T-helper 2 cell treated with Interferon-gamma antibody and Interleukin-4, amounts not matched to agents 5 μg/mL and 100 μg/mL, for 36 hours (primary cell): ENCODE measurements at places on chromosomes 6 and 20.

DNA sequence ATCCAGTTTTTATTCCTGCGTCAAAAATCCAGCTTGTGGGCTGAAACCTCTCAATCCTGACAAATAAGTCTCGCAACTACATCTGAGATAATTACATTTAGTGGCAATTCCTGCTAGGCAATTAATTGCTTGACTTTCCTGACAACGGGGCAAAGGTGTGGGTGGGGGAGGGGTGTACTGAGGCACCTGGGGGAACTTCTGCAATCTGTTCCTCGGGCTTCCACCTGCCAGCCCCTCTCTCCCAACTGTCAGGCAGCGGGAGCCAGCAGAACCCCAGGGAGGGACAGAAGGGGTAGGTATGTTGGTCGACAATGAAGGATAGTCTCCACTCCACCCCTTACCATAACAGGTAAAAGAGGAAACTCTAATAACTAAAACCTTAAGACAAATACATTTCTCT lies 6.8 kb downstream of the C6orf52 start:
- no peak overlapping the region for H3K4me3 ChIP-seq
- H3K27me3 ChIP-seq = peaks cover 6% of the 10 kb centered on the region
- no peak overlapping the region for H3K27ac ChIP-seq
- no peak for DNase-seq
- no peaks in the 10 kb centered on the region for H3K36me3 ChIP-seq

DNA sequence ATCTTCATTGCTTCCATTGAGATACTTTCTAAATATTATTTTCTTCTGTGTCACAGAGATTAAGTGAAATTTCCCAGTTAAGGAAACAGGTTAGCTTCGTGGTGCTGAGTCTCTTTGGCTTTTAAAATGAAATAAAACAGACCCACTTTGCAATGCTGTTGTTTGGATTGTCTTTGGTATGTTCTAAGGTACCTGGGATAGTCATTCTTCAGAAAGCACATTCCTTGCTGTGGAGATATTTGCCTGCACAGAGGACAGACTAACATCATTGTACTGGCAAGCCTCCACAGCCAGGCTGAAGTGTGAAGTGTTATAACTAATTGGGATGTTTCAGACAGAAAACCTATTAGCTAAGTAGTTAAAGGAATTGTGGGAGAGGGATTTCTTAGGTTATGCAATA lies 148.8 kb upstream of the EPHA7 start:
- H3K4me1 ChIP-seq = no peaks in the 10 kb centered on the region
- no peak for DNase-seq
- no peak overlapping the region for H3K27ac ChIP-seq
- H3K4me3 ChIP-seq = no peak overlapping the region
- no peaks in the 10 kb centered on the region for H3K27me3 ChIP-seq

- DNase-seq = no peak
- H3K27me3 ChIP-seq = no peaks in the 10 kb centered on the region
- no peaks in the 10 kb centered on the region for H3K36me3 ChIP-seq
- no peak overlapping the region for H3K4me3 ChIP-seq
Measured at GRCh38 chr6:117930645-117931044, 23.6 kb downstream of the SLC35F1 start.

GRCh38 chr20:9454791-9455190 lies 59.6 kb upstream of the LAMP5 start:
- no peak overlapping the region for H3K27ac ChIP-seq
- no peak for DNase-seq
- no peak overlapping the region for H3K4me3 ChIP-seq
- no peaks in the 10 kb centered on the region for H3K27me3 ChIP-seq
- no peaks in the 10 kb centered on the region for H3K36me3 ChIP-seq

DNA sequence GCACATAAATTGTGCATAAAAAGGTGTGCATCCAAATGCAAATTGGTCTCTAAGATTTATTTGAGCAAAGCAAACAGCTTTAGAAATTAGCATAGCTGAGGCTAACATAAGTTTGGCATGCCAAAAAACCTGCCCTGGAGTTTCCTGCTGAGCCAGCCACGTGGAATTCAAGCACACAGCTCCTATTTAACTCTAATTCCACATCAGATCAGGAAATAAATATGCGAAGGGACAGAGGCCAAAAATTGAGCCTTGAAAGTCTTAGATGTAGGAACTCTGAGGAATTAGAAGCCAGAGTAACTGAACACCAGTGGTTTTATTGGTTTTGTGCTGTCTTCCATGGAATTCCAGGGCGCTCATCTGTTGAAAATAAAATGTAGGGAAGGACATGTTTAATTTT lies 19.6 kb downstream of the SOBP start:
- H3K36me3 ChIP-seq = no peaks in the 10 kb centered on the region
- H3K4me3 ChIP-seq = no peak overlapping the region
- H3K4me1 ChIP-seq = peaks cover 3% of the 10 kb centered on the region
- no peak for DNase-seq

DNA sequence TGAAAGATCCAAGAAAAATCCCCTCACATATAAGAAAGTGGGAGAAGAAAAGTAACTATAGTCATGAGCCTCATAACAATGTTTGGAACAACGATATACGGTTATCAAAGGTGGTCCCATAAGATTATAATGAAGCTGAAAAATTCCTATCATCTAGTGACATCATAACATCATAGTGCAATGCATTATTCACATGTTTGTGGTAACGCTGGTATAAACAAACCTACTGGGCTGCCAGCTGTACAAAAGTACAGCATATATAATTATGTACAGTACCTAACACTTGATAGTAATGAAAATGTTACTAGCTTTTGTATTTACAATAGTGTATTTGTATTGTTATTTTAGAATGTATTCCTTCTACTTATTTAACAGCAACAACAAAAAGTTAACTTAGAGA lies 240.7 kb downstream of the RNGTT start:
- no peak for DNase-seq
- H3K4me3 ChIP-seq = no peak overlapping the region
- no peak overlapping the region for H3K27ac ChIP-seq
- H3K4me1 ChIP-seq = peaks cover 5% of the 10 kb centered on the region
- peaks cover 2% of the 10 kb centered on the region for H3K36me3 ChIP-seq

GRCh38 chr6:4384656-4385055 lies 249.3 kb upstream of the ECI2 start:
- no peak overlapping the region for H3K4me3 ChIP-seq
- no peaks in the 10 kb centered on the region for H3K36me3 ChIP-seq
- H3K27ac ChIP-seq = no peak overlapping the region

DNA sequence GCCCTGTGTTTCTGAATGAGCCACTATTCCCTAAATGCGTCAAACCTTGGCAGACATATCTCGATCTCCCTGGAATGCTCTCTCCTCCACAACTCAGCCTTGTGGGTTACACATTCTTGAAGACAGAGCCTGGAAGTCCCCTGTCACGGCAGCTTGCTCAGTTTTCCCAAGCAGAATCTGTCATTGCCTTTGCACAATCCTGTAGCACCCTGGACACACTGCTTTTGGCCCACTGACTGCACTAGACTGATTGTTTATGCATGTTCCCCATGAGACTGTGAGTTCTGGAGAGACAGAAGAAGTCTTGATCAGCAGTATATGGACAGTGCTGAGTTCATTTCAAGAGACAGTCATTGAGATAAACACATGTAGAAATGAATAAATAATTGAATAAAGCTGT lies 406.7 kb downstream of the CD83 start:
- H3K27me3 ChIP-seq = no peaks in the 10 kb centered on the region
- no peak overlapping the region for H3K27ac ChIP-seq
- H3K4me3 ChIP-seq = no peak overlapping the region
- H3K4me1 ChIP-seq = no peaks in the 10 kb centered on the region
- peaks cover 10% of the 10 kb centered on the region for H3K36me3 ChIP-seq
